ENCODE measurements at places on chromosomes 7 and 10. TPM values are rescaled to one million over a fixed set of nuclear protein-coding genes. Genes with fewer than 3 reads are reported as not detected.

DNA sequence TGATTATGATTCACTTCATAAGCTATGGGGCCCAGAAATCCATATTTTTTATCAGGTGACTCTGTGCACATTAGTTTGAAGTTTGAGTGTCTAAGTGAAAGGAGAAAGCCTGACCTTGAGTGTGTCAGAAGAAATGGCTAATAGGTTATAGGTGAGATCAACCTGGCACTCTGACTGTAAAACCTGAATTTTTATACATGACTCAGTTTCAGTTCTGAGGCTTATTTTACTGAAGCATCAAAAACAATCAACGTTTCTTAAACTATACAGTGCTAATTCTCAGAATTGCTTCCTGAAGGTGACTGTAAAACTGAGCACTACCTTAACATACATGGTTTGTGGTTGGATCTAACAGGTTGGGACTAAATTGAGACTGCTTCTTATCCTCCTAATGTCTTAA, 159.4 kb upstream of the AHR start:
- H3K27me3 ChIP-seq = no peaks in the 10 kb centered on the region
- peaks cover 75% of the 10 kb centered on the region for H3K4me1 ChIP-seq
- DNase-seq = no peak
- H3K36me3 ChIP-seq = peaks cover 8% of the 10 kb centered on the region
- H3K4me3 ChIP-seq = peak overlapping the region; percentile 40
- H3K27ac ChIP-seq = peak overlapping the region; percentile 93

DNA sequence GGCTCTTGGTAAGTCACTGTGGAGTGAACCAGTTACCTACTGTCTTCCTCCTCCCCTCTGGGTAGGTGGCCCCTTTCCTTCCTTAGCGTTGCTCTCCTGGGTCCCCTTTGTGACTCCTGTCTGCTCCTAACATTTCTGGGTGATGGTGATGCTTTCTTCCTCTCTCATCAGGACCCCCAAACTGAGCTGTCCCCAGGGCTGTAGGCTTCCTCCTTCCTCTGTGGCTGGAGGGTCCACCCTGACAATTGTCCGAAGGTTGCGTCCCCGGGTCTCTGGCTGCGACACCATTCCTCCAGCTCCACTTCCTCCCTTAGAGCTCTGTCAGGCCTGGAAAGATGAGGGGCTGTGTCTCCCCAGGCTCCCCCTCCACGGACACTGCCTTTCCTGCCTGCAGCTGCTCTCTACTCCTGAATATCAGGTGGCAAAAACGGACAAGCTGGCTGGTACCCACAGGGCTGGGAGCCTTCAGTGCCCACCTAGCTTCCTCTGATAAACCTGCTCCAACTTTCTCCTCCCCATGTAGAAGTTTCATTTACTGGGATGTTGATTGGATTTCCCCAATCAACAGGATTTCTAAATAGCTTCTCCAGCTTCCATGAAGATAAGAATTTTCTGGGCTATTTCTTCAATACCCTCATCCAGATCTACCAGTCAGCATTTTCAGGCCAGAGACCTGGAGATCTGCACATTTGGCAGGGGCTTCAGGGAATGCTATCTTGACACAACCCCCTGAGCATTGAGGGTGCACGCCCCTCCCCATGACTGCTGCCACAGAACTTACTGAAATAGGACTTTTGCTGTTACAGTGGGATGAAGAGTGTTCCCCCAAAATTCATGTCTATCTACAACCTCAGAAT, 506.5 kb downstream of the TCERG1L start:
- H3K27ac ChIP-seq = no peak overlapping the region
- no peaks in the 10 kb centered on the region for H3K4me1 ChIP-seq
- no peak for DNase-seq

The PHKG1 gene
- total RNA-seq = 2.2 TPM

- H3K36me3 ChIP-seq = peaks cover 88% of the 10 kb centered on the region
- H3K27me3 ChIP-seq = no peaks in the 10 kb centered on the region
- H3K4me3 ChIP-seq = peak overlapping the region; percentile 91
- peak overlapping the region; percentile 88 for H3K27ac ChIP-seq
- H3K4me1 ChIP-seq = peaks cover 76% of the 10 kb centered on the region
Observed at GRCh38 chr10:43395571-43396060, 13.4 kb downstream of the HNRNPF start.

GRCh38 chr7:12674861-12675260, 12.6 kb upstream of the ARL4A start:
- H3K4me1 ChIP-seq = peaks cover 10% of the 10 kb centered on the region
- H3K27ac ChIP-seq = no peak overlapping the region
- H3K4me3 ChIP-seq = no peak overlapping the region
- peak; percentile 44 for DNase-seq
- H3K36me3 ChIP-seq = no peaks in the 10 kb centered on the region
- H3K27me3 ChIP-seq = no peaks in the 10 kb centered on the region

The AKR1C1 gene
- total RNA-seq = 0.33 TPM

GRCh38 chr7:158576050-158576762, 11.4 kb downstream of the PTPRN2 start:
- no peak overlapping the region for H3K4me3 ChIP-seq
- H3K36me3 ChIP-seq = no peaks in the 10 kb centered on the region
- no peaks in the 10 kb centered on the region for H3K4me1 ChIP-seq
- H3K27ac ChIP-seq = no peak overlapping the region
- no peak for DNase-seq
- peaks cover 14% of the 10 kb centered on the region for H3K27me3 ChIP-seq

GRCh38 chr10:22005763-22006162, 2.2 kb upstream of the DNAJC1 start:
- H3K27me3 ChIP-seq = peaks cover 12% of the 10 kb centered on the region
- H3K36me3 ChIP-seq = peaks cover 4% of the 10 kb centered on the region
- H3K4me3 ChIP-seq = no peak overlapping the region
- H3K27ac ChIP-seq = no peak overlapping the region

DNA sequence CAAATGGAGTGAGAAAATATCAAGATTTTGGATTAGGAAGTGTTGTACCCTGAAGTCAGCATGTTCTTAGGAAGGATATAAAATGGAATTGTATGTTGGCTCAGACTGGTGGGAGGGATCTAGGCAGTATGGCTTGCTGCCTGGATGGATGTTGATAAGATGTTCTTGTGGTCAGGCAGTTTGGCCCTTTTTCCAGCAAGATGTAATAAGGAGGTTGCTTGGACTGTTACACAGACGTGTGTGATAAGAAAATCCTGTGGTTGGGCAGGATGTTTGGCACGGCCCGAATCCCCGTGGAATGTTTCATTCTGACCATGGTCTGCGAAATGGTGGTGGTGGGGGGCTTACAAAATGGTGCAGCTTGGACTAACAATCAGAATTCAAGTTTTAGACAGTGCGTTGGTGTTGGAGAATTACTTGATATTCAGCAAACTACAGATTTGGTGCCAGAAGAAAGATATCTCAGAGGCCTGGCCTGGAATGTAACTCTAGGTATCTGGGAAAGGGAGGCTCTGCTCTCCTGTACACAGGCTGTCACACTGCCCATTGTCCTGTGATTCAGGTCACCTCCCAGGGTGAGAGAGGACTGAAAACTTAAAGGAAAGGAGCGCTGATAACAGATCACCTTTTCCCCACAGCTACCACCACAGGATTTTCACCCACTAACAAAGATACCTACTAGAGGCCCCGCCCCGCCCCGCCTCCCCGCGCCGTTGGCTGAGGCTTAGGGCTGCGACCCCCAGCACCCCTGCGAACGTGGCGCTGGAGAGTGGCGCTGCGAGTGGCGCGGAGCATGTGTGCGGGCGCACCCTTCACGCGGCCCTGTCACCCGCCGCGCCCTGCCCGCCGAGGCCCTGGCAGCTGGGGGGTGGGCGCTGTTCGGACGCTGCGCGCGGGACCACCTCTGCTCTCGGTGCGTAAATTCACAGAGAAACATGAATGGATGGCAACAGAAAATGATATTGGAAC, 19.3 kb upstream of the ZNF680 start:
- no peaks in the 10 kb centered on the region for H3K27me3 ChIP-seq
- DNase-seq = no peak
- no peak overlapping the region for H3K27ac ChIP-seq

- H3K4me3 ChIP-seq = no peak overlapping the region
- H3K4me1 ChIP-seq = no peaks in the 10 kb centered on the region
- H3K36me3 ChIP-seq = no peaks in the 10 kb centered on the region
- no peak for DNase-seq
- no peaks in the 10 kb centered on the region for H3K27me3 ChIP-seq
Observed at GRCh38 chr10:17923728-17924127, 28.0 kb upstream of the SLC39A12 start.

The TRPV5 gene
- not detected for total RNA-seq

GRCh38 chr7:36806891-36807290, 82.6 kb upstream of the AOAH start:
- no peak overlapping the region for H3K4me3 ChIP-seq
- peaks cover 7% of the 10 kb centered on the region for H3K27me3 ChIP-seq
- H3K4me1 ChIP-seq = no peaks in the 10 kb centered on the region
- no peak for DNase-seq

DNA sequence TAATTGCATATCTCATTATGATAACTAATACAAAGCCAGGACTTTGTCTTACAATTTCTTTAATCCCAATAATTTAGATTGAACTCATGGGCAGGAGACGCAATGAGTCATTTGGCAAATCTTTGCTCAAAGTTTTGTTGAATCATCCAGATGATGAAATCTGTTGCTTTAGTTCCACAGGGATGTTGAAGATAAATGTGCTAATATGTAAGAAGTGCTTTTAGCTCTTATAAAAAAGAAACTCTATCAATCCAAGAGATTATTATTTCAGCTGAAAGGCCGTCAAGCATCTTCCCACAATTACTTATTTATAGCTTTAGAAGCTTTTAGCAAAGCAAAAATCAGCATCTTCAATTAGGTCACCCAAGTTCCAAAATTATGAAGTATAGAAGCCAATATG, 36.8 kb upstream of the ANK3 start:
- no peak for DNase-seq
- no peak overlapping the region for H3K27ac ChIP-seq
- H3K36me3 ChIP-seq = no peaks in the 10 kb centered on the region
- H3K4me3 ChIP-seq = no peak overlapping the region

- no peak for DNase-seq
- H3K4me3 ChIP-seq = no peak overlapping the region
- H3K36me3 ChIP-seq = peaks cover 31% of the 10 kb centered on the region
Observed at GRCh38 chr10:5424751-5425150, 12.4 kb downstream of the NET1 start.

GRCh38 chr10:60385399-60385738, 4.3 kb downstream of the ANK3 start:
- no peak overlapping the region for H3K27ac ChIP-seq
- no peak for DNase-seq
- no peak overlapping the region for H3K4me3 ChIP-seq
- H3K4me1 ChIP-seq = peaks cover 3% of the 10 kb centered on the region
- no peaks in the 10 kb centered on the region for H3K36me3 ChIP-seq

The KNDC1 gene
- 0.55 TPM for total RNA-seq

DNA sequence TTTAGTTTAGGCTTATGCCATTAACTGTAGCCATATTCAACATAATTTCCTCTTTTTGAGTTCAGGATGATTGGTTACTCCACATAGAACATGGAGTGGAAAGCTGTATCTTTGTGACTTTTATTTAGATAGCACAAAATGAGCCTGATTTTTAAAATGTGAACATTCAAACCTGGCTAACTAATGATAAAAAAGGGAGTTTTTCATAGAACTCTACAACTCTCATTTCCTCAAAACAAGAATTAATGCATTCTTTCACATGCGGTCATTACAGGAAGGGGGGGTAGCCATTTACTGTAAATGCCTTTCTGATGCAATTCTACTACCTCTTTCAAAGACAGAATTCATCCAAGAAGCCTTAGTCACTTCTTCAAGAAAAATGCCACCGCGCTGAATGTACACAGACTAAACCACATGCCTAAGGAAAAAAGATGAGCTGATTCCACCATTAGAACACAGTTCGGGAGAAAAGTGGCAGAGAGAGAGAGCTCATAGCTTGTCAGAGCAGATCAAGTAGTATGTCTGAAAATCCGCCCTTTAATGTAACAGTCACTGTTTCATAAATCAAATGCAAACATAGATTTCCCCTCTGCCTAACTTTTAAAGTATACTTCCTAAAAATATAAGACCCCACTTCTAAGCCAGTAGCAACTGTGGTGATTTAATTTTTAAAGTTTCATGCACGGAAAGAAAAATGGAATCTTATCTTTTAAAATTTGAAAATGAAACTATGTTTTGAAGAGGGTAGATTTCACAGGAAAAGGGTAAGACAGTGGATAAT, 226.4 kb upstream of the KLF14 start:
- H3K4me3 ChIP-seq = peak overlapping the region; percentile 93
- H3K4me1 ChIP-seq = peaks cover 61% of the 10 kb centered on the region
- peak; percentile 57 for DNase-seq
- peaks cover 58% of the 10 kb centered on the region for H3K36me3 ChIP-seq
- peak overlapping the region; percentile 100 for H3K27ac ChIP-seq
- no peaks in the 10 kb centered on the region for H3K27me3 ChIP-seq

DNA sequence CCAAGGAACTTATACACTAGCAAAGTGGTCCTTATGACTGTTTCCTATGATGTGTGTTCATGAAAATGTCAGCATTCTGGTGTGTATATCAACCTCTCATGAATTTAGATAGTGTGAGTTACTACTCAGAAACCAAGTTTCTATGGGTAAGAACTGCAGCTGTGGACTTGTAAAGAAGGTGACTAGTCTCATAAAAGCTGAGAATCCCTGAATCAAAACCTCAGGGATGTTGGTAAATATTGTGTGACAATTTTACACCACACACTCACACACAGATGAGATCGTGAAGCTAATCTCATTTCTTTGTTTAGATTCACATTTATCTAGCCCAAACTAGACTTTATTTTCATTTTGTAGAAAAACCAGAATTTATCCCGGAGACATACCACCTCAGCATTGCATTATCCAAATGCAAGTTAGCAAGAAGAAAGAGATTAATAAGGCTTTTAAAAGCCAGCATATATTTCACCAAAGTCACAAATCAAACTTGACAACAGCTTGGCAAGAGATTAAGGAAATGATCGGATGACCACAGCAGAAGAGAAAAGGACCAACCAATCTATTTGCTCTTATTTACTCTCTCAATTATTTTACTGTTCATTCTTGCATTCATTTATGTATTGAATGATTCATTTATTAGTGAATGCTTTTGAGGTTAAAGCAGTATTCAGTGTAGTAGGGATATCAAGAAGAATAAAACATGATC, 92.9 kb downstream of the PLXDC2 start:
- H3K27me3 ChIP-seq = no peaks in the 10 kb centered on the region
- H3K4me1 ChIP-seq = no peaks in the 10 kb centered on the region
- no peaks in the 10 kb centered on the region for H3K36me3 ChIP-seq
- no peak overlapping the region for H3K27ac ChIP-seq

DNA sequence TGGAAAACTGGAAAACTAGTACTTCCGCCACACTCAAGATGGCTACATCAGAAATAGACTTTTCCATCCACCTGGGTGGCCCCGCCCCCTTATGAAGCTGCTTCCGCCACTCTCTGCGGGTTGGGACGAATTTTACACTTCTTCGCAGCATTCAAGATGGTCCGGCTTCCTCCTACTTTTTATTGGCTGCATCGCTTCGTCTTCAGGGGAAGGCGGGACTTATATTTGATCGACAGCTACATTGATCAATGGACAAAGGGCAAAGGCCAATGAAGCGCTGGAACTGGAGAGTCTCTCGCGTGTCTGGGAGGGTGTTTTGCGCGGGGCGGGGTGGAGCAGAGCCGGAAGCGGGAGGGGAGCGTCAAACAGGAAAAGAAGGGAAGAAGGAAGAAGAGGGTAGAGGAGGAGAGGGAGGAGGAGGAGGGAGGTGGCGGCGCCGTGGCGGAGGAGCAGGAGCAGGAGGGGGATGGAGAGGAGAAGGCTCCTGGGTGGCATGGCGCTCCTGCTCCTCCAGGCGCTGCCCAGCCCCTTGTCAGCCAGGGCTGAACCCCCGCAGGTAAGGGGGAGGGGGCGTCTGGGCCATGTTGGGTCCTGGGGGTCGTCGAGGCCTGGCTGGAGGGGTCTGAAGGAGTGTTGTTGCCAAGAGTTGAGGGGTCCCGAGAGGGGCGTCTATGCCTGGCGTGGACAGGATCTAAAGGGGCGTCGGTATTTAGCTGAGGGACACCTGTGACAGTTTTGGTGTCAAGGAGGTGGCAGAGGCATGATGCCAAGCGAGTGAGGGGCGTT, at the start of gene WBP1L:
Gene WBP1L (plus strand): TSS at position 361 of the 786 bp plus-strand sequence. CDS start 106 bp downstream, at position 467.
- H3K27ac ChIP-seq = peak within 1 kb of the TSS; percentile 82
- peak; percentile 96 for DNase-seq
- peak within 1 kb of the TSS; percentile 100 for H3K4me3 ChIP-seq
- H3K4me1 ChIP-seq = peaks cover 41% of the 10 kb centered on the region
- H3K27me3 ChIP-seq = no peaks in the 10 kb centered on the region

Measured in activated CD4-positive, alpha-beta memory T cell treated with anti-CD3 and anti-CD28 coated beads, Interleukin-2, amount 10 ng/mL, durations not matched to agents 7 days and 5 days (primary cell).